ENCODE measurements at places on chromosomes 5 and 9.

- no peak for DNase-seq
These were observed 213.6 kb downstream of the EFNA5 start for GRCh38 chr5:107457138-107457537.

GRCh38 chr5:149605354-149605997, 24.2 kb downstream of the ARHGEF37 start:
- no peak for DNase-seq

- DNase-seq: peak; percentile 70
These were observed 606.3 kb downstream of the TLE1 start for GRCh38 chr9:81083067-81083466.

DNA sequence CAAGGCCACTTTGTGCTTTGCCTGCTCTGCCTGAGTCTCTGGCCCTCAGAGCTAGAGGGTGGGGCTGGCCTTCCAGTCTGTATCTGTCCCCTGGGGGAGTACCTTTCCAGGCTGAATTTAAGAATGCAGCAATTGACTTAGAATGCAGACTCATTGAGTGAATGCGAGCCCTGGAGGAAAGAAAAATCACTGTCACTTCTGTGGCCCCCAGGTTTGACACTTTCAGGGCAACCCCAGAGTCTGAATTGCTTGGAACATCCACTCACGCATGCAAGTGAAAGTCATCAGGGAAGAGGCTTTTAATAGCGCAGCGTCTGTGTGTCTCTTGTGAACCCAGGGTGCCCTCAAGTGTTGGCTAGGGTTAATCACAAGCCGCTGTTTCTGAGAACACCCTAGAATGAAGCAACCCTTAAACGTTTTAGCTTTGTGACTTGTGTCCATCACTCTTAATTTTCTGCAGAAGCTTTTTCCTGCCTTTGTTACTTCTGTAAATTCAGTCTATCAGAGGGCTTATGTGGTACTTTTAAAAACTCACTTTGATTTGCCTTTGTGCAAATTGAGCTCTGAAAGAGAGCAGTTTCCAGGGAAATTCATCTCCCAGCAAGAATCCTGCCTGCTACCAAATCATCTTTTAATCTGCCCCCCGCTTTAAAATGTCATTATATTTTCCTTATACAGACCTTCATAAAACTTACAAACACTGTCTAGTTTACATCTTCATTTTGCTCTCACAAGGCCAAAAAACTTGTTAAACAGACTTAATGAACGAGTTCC, 146.8 kb upstream of the IQGAP2 start:
- DNase-seq: peak; percentile 86

DNA sequence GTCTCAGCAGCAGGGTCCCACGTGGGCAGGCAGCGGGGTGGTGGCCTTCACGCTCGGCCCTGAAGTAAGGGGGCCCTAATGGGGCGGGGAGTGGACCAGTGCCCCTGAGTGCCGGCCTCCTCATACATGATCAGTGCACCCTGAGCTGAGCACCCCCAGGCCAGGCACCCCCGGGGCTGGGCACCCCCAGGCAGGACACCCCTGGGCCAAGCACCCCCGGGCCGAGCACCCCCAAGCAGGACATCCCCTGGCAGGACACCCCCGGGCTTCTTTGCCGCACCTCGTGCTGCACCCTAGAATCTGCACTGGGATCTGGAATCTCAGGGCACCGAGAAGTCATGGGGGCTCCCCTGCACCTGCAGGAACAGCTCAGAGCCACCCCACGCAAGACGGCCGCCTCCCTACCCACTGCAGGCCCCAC, 51.4 kb downstream of the EXD3 start:
- DNase-seq: no peak

DNA sequence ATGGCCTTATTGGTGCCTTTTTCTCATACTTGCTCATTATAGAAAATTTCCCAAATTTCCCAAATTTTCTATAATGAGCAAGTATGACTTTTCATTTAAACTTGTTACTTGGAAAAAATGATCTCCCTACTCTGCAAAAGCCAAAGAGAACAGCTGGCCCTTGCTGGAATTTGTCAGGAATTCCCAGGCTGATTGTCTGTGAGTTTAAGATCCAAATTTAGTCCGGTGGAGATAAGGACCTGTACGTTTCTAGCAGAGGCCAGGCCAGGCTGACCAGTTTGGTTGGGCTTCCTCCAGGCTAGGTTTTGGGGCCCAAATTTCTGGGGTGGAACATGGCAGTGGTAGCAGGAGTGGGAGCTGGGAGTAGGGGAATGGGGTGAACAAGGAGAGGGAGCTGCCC, 51.9 kb downstream of the NEURL1B start:
- no peak for DNase-seq

Data from NCI-H82 (cell line).